ENCODE measurements at places on chromosomes 5 and 9.

DNA sequence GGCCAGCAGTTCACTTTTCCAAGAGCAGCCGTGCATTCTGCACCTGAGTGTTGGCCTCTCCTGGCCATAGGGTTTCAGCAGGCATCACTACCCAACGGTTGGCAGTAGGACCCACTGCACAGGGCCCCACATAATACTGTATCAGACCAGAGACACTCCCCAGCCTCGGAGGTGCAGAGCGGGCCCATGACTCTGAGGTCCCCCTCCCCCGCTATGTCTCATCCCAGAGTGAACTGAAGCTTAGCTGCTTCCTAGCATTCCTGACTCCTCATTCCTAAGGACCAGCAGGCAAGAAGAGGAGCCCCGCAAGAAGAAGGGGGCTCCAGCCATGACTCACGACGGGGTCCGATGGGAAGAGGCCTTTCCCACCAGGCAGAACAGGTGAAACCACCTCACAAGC lies 67.2 kb downstream of the CAMSAP1 start:
- no peak for DNase-seq

DNA sequence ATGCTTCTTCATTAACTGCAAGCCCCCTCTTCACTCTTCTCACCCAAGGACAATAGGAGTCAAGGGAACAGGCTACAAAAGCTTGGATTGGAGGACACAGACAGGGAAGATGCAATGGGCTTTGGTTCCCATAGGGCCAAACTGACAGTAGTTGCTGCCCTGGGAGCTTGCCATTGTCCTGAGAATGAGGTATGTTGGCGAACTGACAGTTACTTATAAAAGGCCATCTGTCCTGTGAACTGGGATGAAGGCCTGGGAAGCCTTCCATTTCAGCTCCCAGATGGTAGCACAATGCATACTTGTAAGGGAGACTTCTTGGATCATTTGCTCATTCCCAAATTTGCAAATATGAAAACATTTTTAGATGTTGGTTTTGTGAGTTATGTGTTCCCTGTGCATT lies 88.9 kb downstream of the SNCAIP start:
- no peak for DNase-seq

- DNase-seq: peak; percentile 96
Measured at GRCh38 chr5:95961617-95962474, at the start of gene ELL2. ELL2 (minus strand) TSS chr5:95961851; CDS start chr5:95961721, 130 bp downstream.

GRCh38 chr5:60640901-60641300 lies 59.1 kb downstream of the DEPDC1B start:
- DNase-seq: no peak

GRCh38 chr5:142671266-142671665 lies 14.6 kb downstream of the FGF1 start:
- DNase-seq: no peak

DNA sequence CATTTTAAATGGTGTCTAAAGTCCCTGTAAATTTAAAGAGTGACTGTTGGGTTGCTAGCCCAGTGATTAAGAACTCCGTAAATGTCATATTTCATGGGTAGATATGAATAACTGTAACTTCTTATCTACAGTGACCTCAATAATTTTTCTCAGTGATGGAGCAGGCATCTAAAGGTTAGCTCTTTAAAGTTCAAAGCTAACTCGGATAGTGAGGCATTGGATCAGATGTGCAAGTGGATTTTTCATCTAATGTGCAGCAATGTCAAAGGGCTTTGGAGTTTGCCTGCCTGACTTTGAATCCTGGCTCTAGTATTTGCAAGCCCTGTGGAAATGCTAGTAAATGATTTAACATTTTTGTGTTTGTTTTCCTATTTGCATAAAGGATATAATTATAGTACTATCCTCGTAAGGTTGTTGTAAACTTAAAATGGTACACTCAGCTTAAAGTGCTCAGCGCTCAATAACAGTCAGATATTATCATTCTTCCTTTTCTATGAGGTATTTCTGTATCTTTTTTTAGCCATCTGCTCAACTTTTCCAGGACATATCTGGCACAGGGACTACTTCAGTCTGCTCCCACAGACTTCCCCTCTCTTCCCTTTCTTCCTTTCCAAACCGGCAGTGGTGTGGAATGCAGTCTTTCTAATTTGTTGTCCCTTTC lies 163.7 kb upstream of the ELL2 start:
- DNase-seq: no peak

DNA sequence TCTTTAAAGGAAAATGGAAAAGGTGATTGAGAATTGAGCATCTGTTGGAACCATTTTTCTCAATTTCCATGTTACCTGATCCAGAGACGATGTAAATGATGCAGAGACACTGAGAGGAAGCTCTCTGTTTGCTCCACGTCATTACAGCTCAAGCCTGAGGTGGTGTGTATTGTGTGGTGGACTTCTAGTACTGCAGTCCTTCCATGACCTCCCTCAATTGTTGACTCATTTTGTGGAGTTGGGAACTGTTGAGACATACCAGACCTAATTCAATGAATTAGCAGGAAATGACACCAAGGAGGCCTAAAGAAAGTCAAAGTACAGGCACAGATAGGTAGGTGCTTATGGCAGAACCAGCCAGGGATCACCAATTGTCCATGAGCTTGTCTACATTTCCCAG lies 15.6 kb upstream of the LVRN start:
- DNase-seq: no peak

DNA sequence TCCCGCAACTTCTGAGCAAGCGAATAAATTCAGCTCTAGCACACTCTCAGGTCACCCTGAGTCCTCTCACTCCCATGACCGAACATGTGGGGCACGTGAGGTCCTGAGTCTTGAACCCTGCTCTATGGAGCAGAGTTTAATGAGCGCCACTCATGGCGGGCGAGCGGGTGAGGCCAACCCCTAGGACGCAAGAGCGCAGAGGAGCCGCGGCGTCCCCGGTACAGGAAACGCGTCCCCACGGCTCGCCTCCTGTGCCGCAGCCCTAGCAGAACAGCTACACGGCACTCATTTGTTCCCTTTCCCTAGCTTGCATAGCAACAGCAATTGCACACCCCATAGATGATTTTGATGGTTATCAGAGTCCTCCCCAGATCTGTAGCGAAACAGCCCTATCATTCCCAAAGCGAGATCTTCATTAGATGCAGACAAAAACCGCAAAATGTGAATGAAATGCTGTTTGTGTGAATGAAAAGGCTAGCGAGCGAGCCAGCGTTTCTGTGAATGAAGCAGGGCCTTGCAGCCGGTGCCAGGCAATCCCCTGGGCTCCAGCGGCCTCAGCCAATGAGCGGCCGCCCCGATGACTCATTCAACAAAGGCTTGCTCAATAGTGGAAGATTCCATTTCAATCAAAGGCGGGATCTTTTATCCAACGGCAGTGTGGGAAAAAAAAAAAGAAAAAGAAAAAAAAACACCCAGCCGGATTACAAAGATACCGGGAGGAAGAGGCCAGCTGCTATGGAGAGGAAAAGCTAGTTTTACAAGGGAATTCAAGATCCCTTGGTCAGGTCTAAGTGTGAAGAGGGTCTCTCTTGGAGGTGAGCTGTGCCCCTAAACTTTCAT lies 1.5 kb upstream of the SHC3 start:
- DNase-seq: peak; percentile 5

DNA sequence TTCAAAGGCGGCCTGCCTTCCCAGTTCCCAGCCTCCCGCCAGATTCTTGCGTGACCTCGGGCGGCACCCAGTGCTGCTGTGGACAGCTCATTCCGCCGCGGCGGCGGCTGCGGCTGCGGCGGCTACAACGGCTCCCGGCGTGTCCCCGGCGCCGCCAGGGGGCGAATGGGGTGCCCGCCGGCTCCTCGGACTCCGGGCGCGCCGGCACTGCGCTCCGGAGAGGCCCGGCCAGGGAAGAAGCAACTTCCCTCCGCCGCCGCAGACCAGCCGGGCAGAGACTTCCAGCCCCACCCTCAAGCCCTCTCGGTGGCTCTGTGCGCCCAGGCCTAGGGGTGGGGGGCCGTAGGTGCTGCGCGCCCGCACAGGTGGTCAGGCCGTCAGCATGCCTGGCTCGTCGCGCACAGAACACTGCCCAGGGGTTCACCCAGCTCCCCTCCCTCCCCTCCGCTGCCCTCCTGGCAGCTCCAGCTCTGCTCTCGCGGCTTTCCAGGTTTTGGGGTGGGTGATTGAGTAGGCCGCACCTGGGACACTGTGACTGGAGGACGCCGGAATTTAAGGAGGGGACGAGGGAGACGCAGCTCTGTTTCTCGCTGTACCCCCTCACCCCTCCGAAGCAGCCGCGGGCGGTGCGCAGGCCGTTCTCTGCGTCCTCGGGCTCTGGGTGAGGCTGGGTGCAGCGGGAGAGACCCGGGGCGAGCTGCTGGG lies 20.2 kb downstream of the IGIP start:
- DNase-seq: peak; percentile 66

GRCh38 chr9:18236336-18236735 lies 237.6 kb upstream of the ADAMTSL1 start:
- no peak for DNase-seq

- DNase-seq: no peak
Measured at GRCh38 chr5:140553657-140554056, 3.6 kb downstream of the SRA1 start.

- no peak for DNase-seq
Measured at GRCh38 chr5:178673801-178674295, 47.0 kb upstream of the CLK4 start.

- DNase-seq: no peak
Measured at GRCh38 chr5:115209279-115209678, 39.6 kb upstream of the TRIM36 start.

- DNase-seq: no peak
Measured at GRCh38 chr5:168114444-168115017, 176.9 kb upstream of the WWC1 start.

DNA sequence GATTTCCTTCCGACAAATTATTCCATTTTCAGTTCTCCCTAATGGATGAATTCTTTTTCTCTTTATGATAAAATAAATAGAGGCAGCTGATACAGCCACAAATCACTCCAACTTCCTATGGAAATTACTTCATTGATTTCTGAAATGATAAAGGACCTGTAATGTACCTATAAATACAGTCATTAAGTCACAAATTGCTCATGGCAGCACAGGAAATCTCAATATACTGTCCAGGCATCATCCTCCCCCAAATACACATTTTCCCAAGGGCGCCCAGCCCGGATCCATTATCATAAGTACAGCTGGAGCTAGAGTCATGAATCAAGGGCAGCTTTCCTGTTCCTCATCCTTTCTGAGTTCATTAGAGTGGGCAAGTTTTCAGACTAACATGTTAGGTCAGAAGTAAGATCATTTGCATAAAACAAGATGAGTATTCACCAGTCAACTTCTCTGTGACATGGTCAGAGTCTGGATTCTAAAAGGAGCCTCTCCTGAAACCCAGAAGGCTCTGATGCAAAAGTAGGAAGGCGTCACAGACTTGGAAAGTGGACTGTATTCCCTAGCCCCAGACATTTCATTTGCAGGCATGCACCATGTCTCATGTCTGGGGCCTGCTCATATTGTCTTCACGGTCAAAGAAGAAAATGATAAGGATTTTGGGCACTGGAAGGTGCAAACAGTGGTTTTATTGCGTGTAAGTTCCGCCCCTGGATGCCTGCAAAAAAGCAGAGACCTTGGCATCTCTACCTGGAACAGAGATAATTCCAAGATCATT lies 383.2 kb downstream of the PLK2 start:
- DNase-seq: no peak

DNA sequence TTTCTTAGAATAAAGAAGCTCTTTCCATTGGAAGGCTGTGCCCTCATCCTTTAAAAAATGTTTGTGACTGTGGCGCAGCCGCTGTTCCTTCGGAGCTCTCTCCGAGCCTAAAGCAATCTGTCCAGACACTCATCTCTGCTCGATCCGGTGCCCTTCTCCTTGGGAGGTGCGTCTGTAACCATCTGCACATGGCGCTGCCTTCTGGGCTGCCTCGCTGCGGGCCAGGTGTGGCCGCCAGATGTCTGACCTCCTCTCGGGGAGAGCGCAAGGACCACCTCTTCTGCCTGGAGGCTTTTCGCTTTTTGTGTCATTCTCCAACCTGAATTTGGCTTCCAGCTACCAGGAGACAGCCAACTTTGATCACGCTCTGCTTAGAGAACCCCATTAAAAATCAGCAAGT lies 153.4 kb upstream of the PTCH1 start:
- DNase-seq: no peak

DNA sequence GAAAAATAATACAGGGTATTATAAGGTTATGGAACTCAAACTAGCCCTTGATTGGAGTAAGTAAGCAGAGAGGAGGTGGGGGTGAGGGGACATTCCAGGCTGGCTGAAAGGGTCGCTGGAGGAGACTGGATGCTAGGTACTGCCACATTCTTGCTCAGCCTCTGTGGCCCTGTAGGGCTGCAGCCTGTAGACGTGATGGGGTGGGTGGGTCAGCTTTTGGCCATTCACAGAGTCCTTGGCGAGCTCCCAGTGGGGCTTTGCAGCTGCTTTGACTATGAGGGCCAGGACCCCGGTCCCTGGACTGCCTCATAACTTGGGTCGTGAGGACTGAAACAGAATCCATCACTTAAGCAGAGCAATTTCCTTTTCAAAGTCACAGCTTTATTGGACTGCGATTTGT lies 4.2 kb upstream of the GDNF start:
- DNase-seq: no peak

- no peak for DNase-seq
Measured at GRCh38 chr9:96006961-96007360, 131.5 kb downstream of the ERCC6L2 start.

- no peak for DNase-seq
Measured at GRCh38 chr9:131833906-131834305, 94.0 kb upstream of the RAPGEF1 start.

GRCh38 chr9:87829756-87830155 lies 52.9 kb upstream of the SPATA31E1 start:
- DNase-seq: no peak

DNA sequence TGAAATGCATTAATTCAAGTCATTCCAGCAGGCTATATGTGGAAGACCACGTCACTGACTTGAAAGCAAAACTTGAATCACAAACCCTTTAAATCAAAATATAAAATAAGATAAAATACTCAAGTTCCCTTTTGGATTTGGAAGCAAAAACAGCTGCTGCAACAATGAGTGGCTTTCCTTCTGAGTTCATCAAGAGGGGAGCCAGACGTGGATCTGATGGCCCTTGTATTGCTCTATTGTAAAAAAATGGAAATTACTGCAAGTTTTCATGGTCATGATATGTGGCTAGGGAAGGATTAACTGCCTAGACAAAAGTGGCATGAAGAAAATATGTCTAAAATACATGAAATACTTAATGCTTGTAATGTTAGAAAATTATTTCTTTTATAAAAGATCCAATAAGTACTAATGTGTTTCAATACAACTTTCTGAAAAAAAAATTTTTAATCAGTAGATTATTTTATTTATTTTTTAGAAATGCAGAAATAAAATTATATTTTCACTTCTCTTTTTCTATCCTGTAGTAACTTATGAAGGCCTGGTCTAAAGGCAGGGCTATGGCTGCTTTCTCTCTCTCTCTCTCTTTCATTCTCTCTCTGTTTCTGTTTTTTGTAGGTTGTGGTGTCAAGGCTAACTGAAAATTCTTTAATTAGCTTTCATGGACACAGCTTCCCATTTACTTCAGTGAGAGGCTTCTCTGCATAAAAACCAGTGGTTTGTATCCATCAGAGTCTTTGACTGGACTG lies 24.0 kb downstream of the LIX1 start:
- no peak for DNase-seq

- DNase-seq: no peak
Measured at GRCh38 chr5:97193355-97193688, 10.3 kb upstream of the RIOK2 start.
